ENCODE measurements at places on chromosomes 3 and 15.

GRCh38 chr15:38905632-38906031 is 341.0 kb upstream of the RASGRP1 start:
- no peak for DNase-seq

GRCh38 chr15:75200765-75201615 is 692 bp upstream of the C15orf39 start:
- no peak for DNase-seq

DNA sequence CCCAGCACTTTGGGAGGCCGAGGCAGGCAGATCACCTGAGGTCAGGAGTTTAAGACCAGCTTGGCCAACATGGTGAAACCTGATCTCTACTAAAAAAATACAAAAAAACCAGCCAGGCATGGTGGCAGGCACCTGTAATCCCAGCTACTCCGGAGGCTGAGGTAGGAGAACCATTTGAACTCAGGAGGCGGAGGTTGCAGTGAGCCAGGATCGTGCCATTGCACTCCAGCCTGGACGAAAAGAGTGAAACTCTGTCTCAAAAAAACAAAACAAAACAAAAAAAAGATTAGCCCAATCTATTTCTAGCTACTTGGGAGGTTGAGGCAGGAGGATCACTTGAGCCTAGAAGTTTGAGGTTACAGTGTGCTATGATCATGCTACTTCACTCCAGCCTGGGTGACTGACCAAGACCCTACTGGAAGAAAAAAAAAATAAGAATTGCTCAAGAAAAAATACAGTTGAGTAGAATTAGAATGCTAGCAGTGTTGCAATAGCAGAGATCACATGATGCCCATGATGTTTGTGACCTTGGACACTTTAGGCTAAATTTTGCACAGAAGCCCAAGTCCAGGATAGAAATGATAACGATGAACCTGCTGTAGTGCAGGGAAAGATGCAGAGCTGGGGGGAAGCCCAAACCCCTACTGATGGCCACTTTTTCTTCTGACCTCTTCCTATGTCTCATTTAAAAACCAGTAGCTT is 162.2 kb downstream of the LPP start:
- DNase-seq = no peak

DNA sequence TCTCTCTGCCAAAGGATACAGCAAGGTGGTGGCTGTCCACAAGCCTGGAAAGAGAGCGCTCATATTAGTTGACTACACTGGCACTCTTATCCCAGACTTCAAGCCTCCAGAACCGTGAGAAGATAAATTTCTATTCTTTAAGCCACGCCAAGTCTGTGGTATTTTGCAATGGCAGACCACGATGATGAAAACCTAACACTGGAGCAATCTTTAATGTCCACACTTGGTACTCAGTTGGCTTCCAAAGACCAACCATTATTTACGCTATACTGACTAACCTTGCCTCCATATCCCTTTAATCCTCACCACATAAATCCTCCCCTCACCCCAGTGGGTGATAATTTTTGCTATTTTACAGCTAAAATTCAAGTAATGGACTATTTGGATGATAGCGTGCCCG is 16.9 kb upstream of the LACTB start:
- DNase-seq = no peak

DNA sequence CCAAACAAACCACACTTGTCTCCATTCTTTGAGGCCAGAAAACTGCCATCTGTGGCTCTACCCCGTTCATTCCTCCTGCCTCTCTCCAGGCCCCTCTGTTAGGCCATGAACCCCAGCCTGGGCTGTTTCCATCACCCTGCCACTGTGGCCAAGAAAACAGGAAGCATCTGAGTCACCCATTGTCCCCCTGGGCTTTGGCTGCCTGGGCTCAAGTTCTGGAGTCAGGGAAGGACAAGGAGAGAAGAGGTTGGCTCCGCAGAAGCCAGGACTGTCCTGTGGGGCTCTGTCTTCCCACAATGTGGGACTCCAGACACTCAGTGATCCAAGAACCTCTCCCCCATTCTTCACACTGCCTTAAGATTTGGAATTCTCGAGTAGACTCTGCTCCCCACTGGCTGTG is 14.8 kb upstream of the LCTL start:
- no peak for DNase-seq

DNA sequence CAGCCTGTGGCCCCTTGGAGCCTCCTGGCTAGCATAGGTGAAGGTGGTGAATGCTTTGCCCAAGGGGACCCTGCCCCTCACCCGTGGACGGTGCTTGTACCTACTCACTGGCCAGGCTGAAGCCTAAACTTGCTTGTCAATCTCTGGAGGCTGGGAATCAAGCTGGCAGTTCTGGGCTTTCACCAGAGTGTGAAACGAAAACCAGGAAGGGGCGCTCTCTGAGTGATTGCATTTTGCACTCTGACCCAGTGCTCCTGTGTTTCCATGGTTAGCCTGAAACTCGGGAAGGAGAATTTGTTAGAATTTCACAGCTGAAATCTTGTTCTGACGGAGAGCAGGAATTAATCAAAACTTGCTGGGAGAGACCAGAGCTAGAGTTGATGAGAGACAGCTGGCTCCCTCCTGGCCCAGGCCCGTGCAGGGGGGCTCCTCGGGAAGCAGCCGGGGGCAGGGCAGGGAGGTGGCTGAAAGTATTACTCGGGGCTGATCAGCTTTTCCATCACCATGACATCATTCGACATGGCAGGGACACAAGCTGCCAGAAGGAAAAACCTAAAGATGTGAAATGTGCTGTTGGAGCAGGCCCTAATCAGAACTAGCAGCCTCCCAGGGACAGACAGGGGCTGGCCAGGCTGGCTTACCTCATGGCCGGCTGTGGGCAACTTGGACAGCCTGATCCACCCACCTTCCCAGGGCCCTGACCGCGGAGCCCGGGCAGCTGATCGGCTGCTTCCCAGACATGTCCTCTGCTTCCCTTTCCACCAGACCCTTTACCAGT is 323.6 kb upstream of the CTDSPL start:
- DNase-seq = no peak

GRCh38 chr15:95106801-95107200 is 875.4 kb downstream of the MCTP2 start:
- no peak for DNase-seq
